PC-9 (cell line): ENCODE measurements at places on chromosomes 12 and 14.

- DNase-seq = no peak
Measured at GRCh38 chr14:24136684-24137528, 912 bp downstream of the PSME1 start.

DNA sequence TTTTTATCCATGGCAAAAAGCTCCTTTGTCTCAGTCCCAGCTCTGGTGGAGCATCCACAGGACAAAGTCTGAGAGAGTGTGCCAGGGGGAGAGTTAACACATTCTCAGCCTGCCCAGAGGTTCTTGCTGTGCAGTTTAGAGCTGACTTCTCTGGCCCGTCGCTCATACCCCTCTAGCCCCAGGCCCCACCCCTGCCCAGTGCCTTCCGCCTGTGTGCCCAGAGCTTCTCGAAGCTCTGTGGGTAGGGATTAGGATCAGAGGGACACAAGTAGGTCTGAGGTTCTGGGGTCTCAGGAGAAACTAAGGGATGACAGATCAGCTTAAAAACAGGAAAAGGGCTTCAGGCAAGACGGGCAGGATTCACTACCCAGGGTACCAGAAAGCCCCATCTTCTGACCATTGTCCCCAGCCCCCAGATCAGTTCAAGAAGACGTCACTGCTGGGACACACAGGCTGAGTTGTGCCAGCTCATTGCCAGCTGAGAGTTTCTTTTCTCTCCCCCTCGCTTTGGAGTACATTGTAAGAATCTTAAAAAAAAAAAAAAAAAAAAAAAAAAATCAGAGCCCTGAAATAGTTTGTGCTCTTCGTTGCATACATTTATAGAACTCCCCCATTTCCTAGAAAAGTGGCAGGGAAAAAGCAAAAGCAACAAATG, 127.0 kb downstream of the GCH1 start:
- no peak for DNase-seq

DNA sequence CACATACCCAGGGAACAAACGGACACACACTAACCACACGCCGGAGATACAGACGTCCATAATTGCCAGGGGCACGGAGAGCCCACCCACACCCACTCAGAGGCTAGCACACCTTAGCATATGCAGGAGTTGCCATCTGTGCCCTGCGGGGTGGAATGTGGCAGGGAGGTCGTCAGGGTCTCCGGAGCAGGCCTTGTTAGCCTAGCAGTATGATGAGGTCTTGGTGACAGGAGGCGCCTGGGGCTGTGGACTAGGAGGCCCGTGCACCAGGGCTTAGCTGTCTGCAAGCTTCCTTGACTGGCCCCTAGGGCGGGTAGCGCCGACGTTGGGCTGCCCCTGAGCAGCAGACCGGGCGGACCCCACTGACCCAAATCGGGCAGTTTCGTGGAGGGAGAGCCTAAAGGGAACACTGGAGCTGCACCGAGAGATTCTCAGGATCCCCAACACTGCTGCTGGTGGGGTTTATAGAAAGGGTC, 10.0 kb downstream of the STAC3 start:
- DNase-seq = no peak

DNA sequence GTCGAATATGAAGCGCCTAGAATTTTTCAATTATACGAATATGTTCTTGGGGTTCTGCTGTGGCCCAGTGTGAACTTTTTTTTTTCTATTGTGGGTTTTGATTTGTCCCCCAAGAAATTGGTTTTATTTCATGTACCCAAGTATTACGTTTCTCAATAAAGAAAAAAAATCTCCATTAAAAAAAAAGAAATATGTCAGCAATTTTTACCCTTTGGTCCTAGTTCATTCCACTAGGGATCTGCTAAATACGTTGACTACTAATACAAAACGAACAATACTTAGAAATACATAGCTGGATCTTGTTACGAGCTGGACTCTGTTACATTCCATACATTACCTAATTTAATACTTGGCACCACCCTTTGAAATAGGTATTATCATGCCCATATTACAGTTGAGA, 216.9 kb downstream of the SLC16A7 start:
- no peak for DNase-seq

DNA sequence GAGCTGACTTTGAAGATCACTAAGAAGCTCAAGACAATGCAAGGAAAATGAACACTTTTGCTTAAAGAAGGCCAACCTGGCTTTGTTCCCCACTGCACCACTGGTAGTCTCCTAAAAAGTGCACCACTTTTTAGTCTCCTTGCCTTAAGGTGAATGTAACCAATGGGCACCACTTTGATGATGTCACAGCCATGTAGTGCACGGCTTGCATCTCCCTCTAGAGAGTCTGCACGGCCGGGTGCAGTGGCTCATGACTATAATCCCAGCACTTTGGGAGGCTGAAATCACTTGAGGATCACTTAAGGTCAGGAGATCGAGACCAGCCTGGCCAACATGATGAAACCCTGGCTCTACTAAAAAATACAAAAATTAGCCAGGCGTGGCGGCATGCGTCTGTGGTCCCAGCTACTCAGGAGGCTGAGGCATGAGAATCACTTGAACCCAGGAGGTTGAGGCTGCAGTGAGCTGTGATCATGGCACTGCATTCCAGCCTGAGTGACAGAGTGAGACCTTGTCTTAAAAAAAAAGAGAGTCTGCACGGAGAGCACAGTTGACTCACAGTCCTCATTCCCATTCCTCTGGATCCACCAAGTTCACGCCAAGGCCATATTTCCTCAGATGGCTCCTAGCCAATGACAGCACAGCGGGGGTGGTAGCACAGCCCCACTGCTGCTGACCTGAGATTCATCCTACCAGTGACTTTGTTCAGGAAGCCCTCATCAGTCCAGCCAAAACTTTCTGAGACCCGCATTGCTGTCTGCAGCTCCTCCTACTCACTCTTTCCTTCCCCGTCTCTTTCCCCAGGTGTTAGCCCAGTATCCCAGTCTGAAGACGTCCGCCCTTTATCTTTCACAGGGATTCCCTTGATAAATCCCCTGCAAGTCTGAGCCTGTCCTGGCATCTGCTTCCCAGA, 16.5 kb upstream of the IFT81 start:
- DNase-seq = no peak

- no peak for DNase-seq
Measured at GRCh38 chr14:105700622-105701288, 174.4 kb downstream of the TMEM121 start.

DNA sequence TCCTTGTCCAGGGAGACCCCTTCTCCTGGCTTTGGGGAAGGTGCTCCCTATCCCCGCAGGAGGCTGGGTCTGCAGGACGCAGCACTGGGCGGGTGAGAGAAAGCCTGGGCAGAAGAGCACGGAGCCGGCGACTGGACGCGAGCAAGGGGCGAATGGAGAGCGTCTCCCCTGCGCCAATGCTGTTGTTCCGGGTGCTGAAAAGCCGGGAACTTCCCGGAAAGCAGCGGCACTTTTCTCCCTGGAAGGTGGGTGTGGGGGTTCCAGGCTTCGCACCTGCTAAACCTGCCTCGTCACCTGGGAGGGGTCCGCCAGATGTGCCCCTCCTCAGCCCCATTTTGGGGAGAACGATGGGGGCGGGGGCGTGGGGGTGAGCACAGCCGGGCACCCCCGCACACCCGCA, 417.1 kb upstream of the TMTC1 start:
- DNase-seq = no peak

- DNase-seq = no peak
Measured at GRCh38 chr12:89354612-89355067, 2.3 kb upstream of the DUSP6 start.

DNA sequence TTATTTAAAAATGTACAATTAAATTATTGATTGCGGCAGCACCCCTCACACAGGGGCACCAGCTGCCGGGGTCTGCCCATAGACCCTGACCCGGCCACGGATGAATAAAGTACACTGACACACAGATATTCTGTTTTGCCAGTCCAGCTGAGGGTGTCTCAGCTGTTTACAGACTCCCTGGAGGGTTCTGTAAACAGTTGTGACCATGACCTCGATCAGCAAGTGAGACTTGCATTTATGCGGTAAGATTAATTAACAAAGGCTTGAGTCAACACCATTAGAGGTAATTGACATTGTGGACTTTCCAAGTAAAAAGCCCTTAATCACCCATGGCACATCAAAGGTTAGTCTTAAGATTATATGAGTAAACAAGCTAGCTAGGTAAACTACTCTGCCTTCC, 94.3 kb downstream of the FUT8 start:
- no peak for DNase-seq

DNA sequence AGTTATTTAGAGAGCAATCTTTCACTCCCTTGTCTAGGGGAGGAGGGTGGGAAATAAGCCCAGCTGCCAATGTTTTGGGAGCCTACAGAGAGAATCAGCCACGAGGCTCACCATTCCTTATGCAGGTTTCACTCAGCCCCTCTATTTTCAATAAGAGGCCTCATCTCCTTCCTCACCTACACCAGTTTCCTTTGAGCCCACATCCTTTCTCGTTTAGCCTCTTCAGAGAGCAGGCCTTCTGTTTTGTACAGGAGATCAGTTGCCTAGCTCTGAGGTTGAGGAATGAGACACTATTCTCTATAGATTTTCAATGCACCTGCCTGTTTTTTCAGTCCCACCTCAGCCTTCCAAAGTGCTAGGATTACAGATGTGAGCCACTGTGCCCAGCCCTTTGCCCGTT, 17.9 kb downstream of the SNAPC1 start:
- no peak for DNase-seq

DNA sequence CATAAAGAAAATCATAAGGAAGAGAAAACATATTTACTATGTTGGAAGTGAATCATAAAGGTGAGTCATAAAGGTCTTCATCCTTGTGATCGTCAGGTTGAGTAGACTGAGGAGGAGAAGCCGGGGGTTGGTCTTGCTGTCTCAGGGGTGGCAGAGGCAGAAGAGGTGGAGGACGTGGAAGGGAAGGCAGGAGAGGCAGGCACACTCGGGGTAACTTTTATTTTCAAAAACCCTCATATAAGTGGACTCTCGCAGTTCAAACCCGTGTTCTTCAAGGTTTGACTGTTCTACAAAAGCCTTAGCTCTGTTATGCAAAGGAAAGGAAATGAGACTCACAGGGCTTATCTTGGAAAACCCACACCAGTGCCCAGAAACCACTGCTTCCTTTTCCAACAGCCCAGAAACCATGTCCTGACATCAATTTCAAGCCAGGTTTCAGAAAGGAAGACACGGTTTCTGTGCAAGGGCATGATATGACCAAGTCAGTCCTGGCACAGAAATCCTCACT, 14.0 kb downstream of the SMCO2 start:
- peak; percentile 31 for DNase-seq

DNA sequence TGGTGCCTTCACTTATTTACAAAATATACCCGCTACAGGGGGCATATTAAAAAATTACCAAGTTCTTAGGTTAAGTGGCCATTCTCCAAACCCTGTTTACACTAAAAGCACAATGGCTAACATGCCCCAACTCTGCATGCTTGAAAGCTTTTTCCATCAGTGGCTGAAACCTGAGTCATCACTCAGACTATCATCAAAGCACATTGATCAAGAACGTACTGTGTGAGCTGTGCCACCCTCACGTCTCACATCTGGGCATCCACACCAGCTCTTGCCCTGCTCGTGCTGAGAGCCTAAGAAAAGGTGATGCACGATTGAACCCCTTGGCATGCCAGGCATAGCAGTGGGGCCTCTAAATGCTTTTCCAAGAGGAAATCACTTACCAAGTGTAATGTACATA, 13.2 kb downstream of the AQP6 start:
- no peak for DNase-seq
